ENCODE measurements at places on chromosomes 1 and 21. TPM values are rescaled to one million over a fixed set of nuclear protein-coding genes. Genes with fewer than 3 reads are reported as not detected.
A peak's percentile ranks its signal among the peaks of the same experiment; 100 is the strongest.

CD164L2 gene
- 0.15 TPM for total RNA-seq

GRCh38 chr1:53137729-53138128 is 4.7 kb downstream of the SLC1A7 start:
- DNase-seq: no peak

DNA sequence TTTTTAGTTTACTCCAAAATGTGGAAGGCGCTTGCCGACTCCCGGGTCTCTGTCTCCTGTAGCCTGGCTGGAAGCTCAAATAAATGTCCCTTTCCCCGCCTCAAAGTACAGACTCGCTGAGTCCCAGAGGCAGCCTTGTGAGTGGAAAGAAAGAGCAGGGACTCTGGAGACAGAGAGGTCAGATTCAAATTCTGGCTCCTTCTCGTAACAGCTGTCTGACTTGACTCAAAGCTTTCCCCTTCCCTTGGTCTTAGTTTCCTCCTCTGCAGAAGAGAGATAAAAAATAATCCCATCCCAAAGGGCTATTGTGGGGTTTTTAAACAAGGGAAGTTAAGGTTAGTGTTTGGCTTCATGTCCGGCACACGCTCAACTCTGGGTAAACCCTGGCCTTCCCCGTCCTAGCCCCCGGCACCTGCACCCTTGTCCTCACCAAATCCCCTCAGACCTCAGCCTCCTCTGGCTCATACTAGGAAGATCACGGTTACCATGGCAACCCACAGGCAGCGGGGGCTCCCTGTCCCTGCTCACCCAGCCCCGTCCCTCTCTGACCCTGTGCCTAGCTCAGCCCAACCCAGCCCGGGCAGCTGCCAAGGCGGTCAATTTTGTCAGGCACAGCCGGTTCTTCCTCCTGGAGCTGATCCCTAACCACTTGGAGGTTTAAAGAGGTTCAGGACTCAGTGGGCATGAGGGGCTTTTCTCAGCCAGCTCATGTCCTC is 49.2 kb upstream of the IGSF21 start:
- DNase-seq: no peak

DNA sequence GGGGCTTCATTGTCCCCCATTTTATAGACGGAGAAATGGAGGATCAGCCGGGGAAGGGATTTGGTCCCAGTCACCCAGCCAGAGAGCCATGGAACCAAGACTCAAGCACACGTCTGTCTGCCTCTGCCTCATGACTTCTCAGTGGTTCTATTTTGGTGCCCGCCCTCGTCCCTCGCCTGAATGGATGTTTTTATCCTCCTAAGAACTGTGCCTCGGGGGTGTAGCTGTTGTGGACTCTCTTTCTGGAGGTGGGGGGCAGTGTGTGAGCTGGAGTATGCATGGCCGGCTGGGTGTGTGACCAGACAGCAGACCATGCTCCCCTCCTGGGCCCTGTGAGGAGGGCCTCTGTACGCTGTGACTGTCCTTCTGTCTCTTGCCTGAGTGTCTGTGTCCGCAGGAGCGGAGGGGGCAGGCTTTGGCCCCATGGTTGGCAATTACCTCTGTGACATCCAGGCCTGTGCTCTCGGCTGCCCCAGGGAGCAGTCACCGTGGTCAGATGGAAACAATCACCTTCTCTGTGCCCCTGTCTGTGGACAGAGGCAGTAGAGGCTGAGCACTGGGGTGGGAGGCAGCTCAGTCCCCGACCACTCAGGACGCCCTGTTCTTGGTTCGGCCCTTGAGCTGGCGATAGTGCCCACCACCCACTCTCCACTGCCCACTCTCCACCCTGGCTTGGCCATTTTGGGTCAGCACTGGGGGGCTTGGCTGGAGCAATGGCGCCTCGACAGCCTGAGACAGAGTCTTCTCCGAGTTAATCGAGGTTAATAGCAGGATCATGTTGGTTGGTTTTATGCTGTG is 20.4 kb downstream of the WNT4 start:
- no peak for DNase-seq

GRCh38 chr1:151146072-151146411 is 389 bp downstream of the SEMA6C start:
- DNase-seq: peak; percentile 24

DNA sequence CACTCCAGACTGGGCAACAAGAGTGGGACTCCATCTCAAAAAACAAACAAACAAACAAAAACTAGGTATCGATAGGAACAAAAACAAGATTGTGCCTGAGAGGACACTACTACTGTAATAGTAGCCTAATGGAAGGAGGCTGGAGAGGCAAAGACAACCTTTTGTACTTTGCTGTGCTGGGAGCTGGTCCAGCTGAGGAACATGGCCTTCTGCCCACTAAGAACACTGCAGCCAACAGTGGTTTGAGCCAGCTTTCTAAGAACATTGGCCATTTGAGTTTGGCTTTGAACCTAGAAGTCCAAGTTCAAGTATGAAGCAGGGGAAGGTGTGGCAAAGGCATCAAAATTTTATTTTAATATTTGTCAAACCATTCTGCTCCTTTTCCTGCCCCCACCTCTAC is 22.7 kb upstream of the RGS8 start:
- no peak for DNase-seq

- no peak for DNase-seq
These were observed 69.6 kb downstream of the UBR4 start for GRCh38 chr1:19140465-19140864.
